ENCODE measurements at places on chromosomes 2 and 18.

GRCh38 chr2:95390881-95391321 lies 11.6 kb upstream of the FAHD2A start:
- no peak for DNase-seq

DNA sequence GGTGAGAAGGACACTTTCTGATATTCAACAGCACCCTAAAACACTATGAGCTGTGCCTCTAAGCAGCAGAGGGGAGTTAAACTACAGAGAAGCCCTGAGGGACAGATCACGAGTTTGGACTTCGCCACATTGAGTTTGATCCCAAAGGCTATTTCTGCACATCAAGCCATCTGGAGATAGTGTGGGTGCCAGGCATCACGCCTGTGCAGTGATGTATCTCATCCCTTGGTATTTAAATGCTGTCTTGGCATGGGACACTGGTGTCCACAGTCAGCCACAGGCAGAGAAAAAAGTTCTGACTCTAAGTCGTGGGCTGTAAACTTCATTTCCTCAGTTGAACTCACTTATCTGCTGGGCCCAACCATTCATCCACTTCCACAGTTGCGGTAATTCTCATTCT lies 742.3 kb upstream of the CELF4 start:
- no peak for DNase-seq

- no peak for DNase-seq
Observed at GRCh38 chr2:238846628-238847418, 1.1 kb upstream of the TWIST2 start.

- DNase-seq: no peak
Observed at GRCh38 chr2:54941248-54941984, 108.8 kb downstream of the RTN4 start.

- DNase-seq: no peak
Observed at GRCh38 chr2:128409326-128410034, 90.8 kb upstream of the HS6ST1 start.

GRCh38 chr2:192151853-192152252 lies 42.9 kb downstream of the TMEFF2 start:
- no peak for DNase-seq

GRCh38 chr18:13486284-13486683 lies 240.1 kb downstream of the FAM210A start:
- no peak for DNase-seq

- DNase-seq: no peak
Observed at GRCh38 chr2:170005702-170006101, 172.2 kb upstream of the MYO3B start.

GRCh38 chr2:157082950-157083349 lies 174.6 kb upstream of the GALNT5 start:
- no peak for DNase-seq

DNA sequence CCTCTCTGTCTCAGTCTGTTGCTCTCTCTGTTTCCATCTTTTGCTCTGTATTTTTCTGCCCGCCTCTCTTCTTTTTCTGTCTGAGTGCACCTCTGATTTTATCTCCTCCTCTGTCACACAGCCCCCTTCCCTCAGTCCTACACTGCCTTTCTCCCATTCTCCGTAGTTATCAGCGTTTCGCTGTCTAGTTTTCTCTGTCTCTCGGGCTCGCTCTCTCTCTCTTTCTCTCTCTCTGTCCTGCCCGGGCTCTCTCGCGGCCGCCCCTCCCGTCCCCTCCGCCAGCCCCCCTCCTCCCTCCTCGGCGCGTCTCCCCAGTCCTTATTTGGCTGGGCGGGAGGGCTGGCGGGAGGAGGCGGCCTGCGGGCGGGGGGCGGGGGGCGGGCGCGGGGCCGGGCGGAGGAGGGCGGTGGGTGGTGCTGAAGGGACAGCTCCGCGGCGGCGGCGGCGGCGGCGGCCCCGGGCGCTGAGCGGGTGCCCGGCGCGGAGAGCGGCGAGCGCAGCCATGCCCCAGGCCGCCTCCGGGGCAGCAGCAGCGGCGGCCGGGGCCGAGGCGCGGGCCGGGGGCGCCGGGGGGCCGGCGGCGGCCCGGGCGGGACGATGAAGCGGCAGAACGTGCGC lies at the start of gene KCNK3:
KCNK3 (plus strand) TSS at position 444 of the 618 bp plus-strand sequence; CDS start at position 598, 154 bp downstream.
- DNase-seq: no peak

GRCh38 chr2:28326881-28327505 lies 65.7 kb upstream of the FOSL2 start:
- no peak for DNase-seq

GRCh38 chr2:12979066-12979465 lies 262.3 kb downstream of the TRIB2 start:
- DNase-seq: no peak

DNA sequence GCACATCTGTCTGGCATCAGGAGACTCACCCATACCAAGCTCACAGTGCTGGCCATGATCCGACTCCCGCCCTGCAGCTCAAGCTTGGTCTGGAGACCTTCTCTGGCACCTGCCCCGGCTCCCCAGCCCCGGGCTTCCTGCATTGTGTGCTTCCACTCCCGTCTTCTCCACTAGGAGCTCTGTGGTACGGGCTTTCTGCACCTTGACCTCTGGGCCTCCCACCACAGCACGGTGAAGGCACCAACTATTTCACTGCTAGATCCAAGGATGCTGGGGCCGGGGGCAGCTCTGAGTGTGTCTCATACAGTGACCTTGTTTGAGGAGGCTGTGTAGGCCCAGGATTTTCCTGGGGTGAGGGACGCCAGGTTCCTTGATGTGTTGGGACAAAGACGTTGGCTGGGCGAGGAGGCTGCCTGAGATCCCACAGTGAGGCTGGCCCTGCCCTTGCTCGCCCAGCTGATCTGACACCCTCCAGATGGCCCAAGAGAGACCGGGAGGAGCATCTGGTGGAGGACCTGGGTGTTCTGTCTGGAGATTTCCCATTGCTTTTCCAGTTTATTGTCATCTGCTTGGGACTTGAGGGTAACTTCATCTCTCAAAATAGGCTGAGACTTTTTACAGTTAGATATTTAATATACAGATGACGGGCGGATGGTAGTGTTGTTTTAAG lies 64.0 kb downstream of the HPCAL1 start:
- no peak for DNase-seq

DNA sequence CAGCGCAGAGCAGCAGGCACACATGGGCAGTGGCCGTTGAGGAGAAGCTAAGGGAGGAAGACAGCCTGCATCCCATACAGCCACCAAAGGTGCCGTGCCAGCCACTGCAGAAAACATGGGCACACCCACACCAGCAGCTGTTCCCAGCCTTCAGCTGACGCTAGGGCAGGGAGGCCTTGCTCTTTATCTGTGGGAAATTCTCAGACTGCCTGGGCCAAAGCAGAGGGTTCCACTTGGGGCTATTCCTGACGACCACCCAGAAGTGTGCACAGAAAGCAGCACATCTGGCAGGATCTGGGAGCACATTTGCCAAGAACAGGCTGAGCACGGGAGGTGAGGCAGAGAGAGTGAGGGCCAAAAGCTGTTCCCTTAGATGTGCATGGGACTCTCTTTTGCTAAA lies 101.3 kb upstream of the SOX11 start:
- DNase-seq: no peak

DNA sequence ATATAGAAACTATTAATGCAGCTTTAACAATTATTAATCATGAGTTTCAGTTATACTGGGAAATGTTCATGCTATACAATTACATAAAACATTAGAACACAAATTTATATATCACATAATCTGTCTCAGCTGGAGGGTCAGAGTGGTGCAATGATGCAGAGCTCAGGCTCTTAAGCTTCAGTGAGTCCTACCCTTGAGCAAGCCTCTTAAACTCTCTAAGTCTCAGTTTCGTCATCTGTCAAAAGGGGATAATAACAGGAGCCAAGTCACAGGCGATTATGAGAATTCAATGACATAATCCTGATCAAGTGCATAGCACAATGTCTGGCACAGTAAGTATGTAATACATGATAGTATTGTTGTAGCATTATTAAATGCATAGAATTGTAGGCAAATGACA lies 46.0 kb downstream of the LAMA1 start:
- no peak for DNase-seq

DNA sequence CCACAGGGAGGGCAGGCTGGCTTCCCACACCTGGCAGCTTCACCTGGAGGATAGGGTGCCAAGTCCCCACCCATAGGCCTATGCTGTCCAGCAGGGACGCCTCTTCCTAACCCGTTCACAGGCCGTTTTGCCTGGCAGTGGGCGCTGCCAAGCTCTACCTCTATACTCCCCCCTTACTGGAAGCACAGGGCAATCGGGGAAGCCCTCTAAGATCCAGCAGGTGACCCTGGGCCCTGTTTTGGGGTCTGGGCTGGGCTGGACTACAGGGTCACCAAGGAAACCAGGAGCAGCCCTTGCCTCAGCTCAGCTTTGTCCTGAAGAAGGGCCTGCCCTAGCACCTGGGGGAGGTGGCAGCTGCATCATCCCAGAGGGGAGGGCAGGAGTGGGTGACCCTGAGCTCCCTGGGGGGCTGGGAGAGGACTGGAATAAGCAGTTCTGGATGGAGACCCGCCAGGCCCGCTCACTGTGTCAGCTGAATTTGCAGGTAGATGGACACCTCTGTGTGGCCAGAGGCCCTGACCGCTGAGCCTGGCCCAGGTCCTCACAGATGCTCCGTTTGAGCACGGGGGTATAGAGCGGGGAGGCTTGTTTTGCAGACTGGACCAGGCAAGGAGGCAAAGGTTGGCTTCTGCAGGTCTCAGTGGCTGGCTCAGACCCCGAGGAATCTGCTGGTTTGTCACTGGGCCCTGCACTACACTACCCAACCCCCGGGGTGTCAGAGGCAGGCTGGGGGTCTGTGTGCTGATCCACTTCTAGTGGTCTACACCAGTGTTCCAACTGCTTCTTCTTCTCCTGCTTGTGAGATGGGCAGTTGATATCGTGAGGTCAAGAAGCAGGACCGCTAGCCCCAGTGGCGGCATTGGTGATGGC lies 163.1 kb downstream of the ASB1 start:
- DNase-seq: no peak

- no peak for DNase-seq
Observed at GRCh38 chr2:136075476-136075875, 42.5 kb downstream of the CXCR4 start.

GRCh38 chr18:35174093-35174731 lies 66.6 kb upstream of the ZNF397 start:
- DNase-seq: no peak

GRCh38 chr2:144277622-144278354 lies 242.1 kb downstream of the ZEB2 start:
- DNase-seq: no peak

DNA sequence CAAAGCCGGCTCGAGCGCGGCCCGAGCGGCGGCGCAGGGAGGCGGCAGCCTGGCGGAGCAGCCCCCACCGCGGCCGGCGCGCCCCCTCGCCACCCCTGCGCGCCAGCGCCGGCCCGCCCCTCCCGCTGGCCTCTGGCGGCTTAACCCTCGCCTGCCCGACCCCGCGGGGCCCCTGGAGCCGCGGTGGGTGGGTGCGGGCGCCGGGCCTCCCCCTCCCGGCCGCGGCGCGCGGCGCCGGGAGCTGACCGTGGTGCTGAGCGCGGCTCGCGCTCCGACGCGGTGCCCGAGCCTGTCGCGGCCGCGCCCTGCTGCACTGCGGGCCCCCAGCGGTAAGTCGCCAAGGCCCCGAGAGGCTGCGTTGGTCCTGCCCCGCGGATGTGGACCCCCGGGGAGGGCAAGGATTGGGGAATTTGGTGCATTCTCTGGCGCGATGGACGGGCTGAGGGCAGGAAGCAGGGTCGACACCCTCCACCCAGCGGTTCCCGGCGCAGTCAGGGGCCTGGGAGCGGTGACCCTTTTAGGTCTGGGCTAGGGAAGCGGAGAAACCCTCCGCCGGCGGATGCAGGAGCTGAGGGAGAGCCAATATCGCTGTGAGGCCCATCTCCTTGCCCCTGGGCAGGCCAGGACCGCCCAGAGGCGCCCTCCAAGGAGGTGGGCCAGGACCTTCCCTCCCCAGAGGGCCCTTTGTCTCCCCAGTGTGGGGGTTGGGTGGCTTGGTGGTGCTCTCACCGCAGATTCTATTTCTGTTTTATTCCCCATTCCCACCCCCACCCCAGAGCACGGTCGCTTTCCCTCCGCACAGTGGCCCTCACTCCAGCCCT lies 923 bp downstream of the AMER3 start:
- DNase-seq: no peak

- no peak for DNase-seq
Observed at GRCh38 chr18:44067186-44067585, 613.5 kb upstream of the SETBP1 start.

DNA sequence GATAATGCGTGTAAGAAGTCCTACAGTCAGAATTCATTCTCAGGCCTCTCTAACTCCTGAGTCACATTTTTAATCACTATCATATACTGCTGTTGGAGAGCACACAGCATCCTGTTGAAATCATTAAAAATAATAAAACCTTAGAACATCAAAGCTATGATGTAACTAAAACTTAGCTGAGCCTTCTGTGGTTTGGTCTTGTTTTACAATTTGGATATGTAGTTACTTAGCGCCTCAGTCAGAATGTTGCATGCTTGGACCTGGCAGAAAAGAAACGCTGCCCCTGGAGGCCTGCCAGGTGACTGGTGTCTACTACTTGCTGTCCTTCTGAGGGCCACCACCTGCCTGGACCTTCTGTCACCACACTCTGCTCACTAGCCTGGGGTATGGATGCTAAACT lies 261.1 kb upstream of the RASGRP3 start:
- DNase-seq: no peak

DNA sequence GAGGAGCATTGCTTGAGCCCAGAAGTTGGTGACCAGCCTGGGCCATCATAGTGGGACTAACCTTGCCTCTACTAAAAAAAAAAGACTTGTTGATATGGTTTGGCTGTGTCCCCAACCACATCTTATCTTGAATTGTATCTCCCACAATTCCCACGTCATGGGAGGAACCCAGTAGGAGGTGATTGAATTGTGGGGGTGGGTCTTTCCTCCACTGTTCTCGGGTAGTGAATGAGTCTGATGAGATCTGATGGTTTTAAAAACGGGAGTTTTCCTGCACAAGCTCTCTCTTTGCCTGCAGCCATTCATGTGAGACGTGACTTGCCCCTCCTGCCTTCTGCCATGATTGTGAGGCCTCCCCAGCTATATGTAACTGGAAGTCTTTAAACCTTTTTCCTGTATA lies 47.0 kb downstream of the PROC start:
- DNase-seq: no peak

DNA sequence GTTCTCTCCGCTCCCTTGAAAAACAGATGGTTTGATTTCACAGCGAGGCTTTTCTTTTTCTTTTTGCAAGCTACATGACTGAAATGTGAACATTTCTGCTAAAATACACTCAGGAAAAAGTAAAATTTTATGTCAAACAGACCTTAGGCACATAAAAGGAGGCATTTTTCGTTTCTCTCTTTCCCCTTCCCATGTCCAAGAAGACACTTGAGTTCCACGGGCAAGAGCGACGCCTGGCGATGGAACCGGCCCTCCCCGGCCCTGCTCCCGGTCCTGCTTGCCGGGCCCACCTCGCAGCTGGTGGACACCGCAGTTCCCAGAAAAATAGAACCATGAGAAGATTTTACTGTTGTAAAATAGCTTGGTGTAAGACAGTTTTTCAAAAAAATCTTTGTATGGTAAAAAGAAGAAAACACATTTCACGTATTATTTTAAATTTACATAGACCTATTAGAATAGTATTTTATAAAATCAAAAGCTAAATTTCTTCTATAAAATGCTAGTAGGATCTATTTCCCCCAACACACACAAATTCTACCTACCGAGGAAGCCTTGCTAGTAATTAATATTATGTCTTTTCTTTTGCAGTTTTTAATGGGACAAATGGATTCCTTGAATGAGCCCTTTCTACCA lies 2.3 kb upstream of the ALKAL2 start:
- no peak for DNase-seq

GRCh38 chr2:128343459-128343858 lies 24.8 kb upstream of the HS6ST1 start:
- DNase-seq: no peak

All from activated CD4-positive, CD25-positive, alpha-beta regulatory T cell treated with anti-CD3 and anti-CD28 coated beads, Interleukin-2, amount 50 U/mL, for 16 hours (primary cell).